ENCODE measurements at places on chromosomes 5 and 9.

DNA sequence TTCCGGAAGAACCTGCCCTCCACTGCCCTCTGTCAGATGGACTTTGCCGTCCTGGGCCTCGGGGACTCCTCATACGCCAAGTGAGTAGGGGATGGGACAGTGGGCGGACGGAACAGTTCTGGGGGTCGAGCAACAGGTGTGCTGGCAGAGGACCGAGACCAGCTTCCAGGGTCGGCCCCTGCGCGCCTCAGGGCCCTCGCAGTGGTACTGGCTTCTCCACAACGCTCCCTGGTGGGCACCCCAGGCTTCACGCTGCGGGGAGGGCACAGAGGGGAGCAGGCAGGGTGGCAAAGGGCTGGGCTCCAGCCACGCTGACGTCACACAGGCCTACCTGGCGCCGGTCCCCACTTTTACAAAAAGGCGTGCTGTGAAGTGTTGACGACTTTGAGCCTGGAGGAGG lies 7.0 kb downstream of the NDOR1 start:
- DNase-seq, result no peak

GRCh38 chr5:16467363-16468219 lies 2.0 kb upstream of the ZNF622 start:
- DNase-seq, result peak; percentile 78

- no peak for DNase-seq
Observed at GRCh38 chr5:80240368-80240986, 15.4 kb downstream of the SERINC5 start.

DNA sequence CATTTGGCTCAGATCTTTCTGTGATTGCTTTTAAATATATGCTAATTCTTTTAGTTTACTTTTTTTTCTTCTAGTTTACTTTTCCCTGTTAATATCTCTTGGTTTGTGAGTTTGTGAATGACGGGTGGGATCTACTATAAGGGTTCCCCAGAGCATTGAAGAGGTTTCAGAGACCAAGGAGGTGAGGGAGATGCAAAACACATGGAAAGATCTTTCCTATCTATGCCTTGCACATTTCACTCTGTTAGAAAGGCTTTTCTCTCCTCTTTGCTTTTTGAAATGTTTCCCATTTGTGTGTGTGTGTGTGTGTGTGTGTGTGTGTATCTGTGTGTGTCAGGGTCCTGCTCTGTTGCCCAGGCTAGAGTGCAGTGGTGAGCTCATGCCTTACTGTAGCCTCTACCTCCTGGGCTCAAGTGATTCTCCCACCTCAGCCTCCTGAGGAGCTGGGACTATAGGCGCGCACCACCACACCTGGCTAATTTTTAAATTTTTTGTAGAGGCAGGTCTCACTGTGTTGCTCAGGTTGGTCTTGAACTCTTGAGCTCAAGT lies 50.7 kb downstream of the CNTLN start:
- DNase-seq, result no peak

GRCh38 chr5:125180231-125180829 lies 433.9 kb upstream of the ZNF608 start:
- DNase-seq, result peak; percentile 37

GRCh38 chr5:60402161-60402785 lies 297.7 kb downstream of the DEPDC1B start:
- no peak for DNase-seq

DNA sequence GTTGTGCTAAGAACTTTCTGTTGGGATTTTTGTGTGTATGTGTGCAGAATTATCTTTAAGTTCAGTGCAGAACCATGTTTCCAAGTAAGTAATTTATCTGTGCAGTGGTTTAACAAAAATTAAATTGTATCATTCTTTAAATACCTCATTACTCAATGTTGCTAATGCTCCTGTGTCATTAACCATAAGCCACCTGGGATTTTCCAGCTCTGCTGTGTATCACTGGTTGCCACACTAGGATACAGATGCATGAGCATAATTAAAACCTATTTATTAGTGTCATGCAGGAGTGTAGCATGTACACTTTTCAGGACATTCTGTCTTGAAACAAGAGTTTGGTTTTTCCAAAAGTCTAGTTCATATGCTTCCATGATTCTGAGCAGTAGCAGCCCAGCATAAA lies 120.4 kb upstream of the PTGER4 start:
- DNase-seq, result no peak

DNA sequence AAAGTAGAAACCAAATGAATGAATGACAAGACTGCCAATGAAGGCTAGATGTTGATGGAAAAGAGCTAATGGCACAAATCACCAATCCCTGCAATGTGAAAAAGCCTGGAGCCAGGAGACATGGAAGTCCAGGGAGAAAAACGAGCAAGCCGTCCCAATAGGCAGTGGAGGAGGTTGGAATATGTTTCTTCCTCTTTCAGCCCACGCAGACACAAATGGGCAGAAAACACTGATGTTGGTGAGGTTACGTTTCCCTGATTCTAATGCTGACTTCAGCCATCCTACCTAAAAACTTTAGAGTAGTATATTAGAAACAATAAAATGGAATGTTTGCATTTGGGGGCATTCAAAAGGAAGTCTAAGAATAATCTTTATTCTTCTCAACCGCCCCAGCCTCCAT lies 23.9 kb upstream of the KIF2A start:
- DNase-seq, result no peak

DNA sequence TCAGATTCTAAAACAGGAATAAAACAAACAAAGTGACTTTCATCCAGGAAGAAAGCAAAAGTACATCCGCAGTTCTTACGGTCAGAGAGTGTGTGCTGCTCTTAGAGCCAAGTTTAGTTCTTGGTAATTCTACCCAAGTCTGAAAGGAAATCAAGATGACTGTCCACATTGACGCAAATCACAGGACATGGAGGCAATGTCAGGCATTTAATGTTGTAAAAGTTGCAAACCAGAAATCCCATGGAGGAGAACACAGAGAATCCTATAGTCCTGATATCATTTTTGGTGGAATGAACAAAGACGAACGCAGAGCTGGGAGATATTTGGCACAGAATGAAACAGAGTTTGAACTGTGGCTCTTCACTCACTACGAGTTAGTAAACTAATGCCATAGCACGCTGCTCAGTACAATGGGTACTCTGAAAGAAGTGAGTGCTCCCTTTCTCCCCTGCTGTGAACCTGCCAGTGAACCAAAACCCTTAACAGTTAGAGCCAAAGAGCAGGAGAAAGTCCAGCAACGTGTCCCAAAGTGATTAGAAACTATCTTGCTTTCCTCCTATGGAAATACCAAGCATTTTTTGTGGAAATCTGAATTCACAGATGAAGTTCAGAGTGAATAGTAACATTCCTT lies 74.3 kb downstream of the MUSK start:
- DNase-seq, result peak; percentile 93

GRCh38 chr5:135709208-135709575 lies 125.3 kb upstream of the SLC25A48 start:
- no peak for DNase-seq

- peak; percentile 47 for DNase-seq
Observed at GRCh38 chr5:74209571-74209970, 431.0 kb downstream of the ENC1 start.

DNA sequence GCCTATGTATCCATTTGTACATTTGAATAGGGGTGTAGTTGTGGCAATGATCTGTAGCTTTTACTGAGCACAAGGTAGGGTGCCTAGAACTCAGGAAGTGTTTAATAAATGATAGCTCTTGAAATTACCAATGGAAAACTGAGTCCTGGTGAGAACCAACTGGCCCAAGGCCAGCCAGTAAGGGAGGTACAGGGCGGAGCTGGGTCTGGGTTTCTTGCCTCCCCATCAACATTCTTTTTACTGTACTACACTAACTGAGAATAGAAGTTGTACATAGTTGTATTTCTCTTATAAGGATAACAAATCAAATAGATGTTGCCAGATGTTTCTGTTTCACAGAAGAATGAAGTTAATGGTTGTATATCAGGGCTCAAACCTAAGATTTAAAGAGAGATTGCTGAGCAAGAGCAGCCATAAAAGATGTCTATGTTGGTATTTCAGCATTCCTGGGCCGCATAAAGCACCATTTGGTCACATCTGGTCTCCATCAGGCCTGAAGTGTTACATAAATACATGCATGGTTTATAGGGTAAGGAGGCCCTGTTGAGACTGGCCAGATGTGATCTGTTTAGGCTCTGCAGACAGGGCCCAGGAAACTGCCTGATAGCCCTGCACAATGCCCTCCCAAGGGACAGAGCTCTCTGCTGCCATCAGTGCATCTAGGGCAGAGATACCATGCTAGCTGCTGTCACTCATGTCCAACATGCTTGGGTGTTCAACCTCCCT lies 210.5 kb downstream of the NXNL2 start:
- peak; percentile 95 for DNase-seq

- no peak for DNase-seq
Observed at GRCh38 chr9:36840898-36841536, 193.1 kb downstream of the PAX5 start.

DNA sequence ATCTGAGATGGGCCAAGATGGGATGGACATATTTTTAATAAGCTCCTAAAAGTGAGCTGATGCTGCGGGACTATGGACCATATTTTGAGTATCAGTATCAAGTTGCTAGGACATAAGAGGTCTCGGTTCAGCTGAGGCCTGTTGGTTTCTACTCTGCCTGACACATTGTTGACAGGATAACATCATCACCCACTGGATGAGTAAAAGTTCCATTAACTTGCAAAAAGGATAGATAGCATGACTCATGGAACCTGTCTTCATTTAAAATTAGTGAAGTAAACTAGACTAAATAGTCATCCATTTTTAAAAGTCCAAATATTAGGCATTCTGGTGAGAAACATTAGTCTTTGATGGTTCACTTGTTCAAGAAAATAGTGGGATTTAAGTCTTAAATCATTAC lies 33.3 kb downstream of the PARP8 start:
- peak; percentile 32 for DNase-seq

GRCh38 chr5:73591698-73592501 lies 26.4 kb downstream of the UTP15 start:
- peak; percentile 79 for DNase-seq

- DNase-seq, result peak; percentile 98
Observed at GRCh38 chr9:105299190-105299854, 54.9 kb downstream of the SLC44A1 start.

GRCh38 chr5:14270209-14270702 lies 127.1 kb downstream of the TRIO start:
- peak; percentile 64 for DNase-seq

- peak; percentile 49 for DNase-seq
Observed at GRCh38 chr9:90966480-90967144, 165.0 kb downstream of the SYK start.

DNA sequence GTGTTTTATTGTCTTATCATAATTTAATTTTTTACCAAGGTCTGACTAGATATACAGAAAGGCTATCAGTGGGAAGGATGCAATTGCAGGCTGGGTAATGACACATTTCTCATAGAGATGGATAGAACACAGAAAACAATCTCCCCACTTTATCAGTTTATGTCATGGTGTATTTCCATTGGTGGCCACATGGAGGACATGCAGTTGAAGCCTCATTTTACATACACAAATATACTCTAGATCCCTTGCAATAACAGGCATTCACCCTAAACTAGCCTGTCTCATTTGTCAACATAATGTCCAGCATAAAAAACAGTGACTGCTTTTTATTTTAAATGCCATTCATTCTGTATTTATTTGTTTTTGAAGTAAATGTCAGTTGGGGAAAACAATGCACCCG lies 526.3 kb downstream of the GABRG2 start:
- no peak for DNase-seq

DNA sequence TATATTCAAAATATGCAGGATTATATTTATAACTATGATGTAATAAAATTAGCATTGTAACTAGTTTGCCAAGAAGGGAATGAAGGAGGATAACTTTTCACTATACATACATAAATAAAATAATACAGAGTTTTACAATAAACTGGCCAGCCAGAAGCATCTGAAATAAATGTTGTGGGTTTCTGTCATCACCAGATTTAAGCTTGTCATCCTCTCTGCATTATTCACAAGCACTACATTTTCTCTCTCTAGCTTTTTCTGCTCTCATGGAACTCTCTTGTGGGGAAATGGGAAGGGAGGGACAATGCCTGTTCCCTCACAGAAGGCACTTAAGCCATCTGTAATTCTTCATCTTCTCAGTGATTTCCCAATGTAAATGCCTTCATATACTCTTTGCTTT lies 626.8 kb downstream of the SEMA5A start:
- DNase-seq, result no peak

DNA sequence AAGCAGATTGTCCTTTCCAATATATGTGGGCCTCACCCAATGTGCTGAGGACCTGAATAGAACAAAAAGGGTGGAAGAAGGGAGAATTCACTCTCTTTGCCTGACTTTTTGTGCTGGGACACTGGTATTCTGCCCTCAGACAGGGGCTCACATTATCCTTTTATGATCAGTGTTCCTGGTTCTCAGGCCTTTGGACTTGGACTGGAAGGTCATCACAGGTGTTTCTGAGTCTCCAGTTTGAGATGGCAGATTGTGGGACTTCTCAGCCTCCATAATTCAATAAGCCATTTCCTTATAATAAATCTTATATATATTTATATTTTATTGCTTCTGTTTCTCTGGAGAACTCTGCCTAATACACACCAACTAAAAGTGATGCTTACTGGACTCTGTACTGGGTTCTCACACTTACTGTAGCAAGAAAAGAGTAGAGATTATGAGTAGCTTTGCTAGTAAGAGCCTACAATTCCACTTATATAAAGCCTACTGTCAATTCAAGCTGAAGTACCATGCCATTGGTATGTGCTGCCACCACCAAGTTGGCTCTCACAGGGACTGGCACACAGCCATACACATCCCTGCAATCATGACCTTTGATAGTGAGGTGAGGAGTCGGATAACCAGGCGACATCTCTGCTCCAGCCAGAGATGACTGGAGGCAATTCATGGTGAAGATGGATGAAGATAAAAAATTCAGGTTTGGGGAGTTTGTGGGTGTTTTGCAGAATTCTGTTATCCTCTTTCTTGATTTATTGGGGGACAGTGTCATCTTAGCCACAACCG lies 130.7 kb upstream of the NR3C1 start:
- no peak for DNase-seq

- DNase-seq, result peak; percentile 84
Observed at GRCh38 chr5:142545650-142546322, 140.1 kb downstream of the FGF1 start.

DNA sequence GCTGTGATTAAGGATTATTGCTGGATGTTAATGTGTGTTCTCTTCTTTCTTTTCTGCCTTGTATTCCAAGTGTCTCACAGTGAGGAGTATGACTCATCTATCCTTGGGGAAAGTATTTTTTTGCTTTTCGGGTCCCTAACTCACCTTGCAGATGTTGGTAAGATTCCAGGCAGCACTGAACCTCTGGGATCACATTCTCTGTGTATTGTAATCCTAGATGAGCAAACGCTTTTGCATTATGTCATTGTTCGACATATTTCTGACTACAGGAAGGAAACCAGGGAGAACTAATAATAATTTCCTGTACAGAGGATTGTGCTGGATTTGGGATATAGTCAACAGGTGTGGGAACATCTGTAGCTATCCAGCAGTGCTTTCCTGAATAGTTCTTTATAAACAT lies 246.1 kb upstream of the TUT7 start:
- DNase-seq, result peak; percentile 58

All from IMR-90 (cell line).